ENCODE measurements at places on chromosomes 4 and X.

GRCh38 chr4:135575041-135575440 lies 1373.5 kb upstream of the PABPC4L start:
- DNase-seq = no peak

- peak; percentile 60 for DNase-seq
Observed at GRCh38 chr4:73573794-73574528, 46.3 kb downstream of the RASSF6 start.

DNA sequence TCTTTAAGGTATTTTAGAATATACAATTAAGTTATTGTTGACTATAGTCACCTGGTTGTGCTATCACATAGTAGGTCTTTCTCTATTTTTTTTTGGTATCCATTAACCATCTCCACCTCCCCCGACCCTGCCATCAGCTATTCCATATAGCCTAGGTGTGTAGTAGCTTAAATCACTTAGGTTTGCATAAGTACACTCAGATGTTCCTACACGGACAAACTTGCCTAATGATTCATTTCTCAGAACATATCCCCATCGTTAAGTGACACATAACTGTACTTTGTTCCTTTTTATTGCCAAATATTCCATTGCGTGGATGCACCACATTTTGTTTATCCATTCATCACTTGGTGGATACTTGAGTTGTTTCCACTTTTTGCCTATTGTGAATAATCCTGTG lies 67.9 kb downstream of the SLAIN2 start:
- no peak for DNase-seq

GRCh38 chrX:140866446-140866845 lies 135.9 kb upstream of the SPANXB1 start:
- DNase-seq = no peak

- DNase-seq = no peak
Observed at GRCh38 chr4:148061795-148062194, 329.9 kb downstream of the ARHGAP10 start.

DNA sequence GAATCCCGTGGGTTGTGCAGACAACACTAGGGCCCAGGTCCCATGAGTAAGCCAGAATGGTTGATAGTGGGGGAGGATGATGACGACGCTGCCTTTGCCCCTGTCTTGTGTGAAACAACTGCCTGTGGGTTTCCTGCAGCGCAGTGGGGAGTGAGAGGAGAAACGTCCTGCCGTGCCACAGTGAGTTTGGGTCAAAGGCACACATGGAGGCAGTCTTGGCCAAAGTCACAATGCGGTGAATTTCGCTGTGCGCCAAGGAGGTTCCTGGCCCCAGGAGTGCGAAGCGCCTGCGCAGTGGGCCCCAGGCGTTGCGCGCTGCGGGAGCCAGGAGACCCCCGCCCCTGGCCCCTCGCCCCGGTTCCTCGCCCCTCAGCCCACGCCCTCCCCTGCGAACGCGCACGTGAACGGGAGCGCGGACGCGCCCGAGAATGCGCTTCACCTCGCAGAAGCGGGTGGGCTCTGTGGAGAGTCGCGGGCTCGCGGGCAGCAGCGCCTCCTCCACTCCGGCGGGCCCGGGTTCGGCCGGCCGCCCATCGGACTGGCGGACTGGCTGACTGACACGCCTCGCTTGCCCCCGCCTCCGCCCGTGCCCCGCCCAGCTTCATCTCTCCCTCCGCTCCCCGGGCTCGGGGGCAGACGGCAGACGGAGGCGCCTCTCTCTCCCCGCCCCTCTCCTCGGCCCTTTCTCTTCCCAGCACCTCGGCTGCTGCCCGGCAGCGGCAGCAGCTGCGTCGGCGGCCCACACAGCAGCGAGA lies at the start of gene NUDT10:
Gene NUDT10, plus strand, starts transcription at position 635 of the 755 bp plus-strand sequence. CDS start 144 bp downstream, outside the sequence.
- peak; percentile 79 for DNase-seq

- no peak for DNase-seq
Observed at GRCh38 chr4:23041501-23041900, 348.8 kb downstream of the GBA3 start.

DNA sequence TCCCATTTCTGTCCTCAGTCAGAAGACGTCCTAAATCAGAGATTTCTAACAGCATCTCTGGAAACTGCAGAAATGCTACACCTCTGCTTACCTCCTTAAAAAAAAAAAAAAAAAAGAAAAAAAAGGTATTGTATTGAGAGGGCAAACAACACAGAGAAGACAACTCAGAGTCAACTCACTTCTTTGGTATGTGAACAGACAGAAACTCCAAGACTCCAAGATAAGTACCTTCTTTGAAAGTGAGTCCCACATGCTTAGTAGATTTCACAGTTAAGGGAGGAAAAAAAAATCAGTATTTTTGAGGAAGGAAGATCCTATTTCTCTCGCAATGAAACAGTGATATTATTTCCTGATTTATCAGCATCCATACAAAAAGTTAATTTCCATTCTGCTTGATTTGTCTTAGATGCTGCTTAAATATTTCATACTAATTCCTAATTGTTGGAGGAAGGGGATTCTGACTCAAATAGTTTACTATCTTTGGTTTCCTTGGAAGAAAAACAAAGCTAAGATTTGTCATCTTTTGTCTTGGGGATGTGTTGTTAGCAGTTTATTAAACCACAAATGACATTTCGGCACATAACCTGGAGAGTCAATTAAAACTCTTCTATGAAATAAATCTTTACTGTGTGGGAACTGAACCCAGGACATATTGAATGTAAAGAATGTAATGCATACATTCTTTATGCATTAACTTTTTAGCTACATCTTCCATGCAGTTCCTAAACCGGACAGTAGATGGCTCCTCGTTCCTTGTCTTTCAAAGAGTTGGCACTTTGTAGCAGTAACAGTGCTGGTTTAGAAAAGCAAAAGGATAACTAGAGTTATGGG lies 4.7 kb downstream of the RASGEF1B start:
- DNase-seq = peak; percentile 17

DNA sequence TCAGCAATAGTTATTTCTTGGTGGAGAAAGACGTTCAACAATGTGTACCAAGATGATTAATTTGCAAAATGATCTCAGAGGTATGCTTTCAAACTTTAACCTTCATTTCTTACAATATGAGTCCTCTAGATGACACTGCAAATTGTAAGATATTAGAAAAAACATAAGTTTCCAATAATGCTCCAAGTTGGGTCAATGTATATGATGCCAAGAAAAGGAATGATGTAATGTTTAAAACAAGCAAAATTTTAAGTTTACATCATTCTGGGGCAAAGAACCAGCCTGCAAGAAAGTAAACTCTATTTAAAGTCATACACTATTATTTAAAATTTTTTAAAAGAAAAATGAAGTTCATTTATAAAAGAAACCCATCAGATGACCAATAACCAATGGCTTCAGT lies 56.1 kb downstream of the PRSS12 start:
- no peak for DNase-seq

DNA sequence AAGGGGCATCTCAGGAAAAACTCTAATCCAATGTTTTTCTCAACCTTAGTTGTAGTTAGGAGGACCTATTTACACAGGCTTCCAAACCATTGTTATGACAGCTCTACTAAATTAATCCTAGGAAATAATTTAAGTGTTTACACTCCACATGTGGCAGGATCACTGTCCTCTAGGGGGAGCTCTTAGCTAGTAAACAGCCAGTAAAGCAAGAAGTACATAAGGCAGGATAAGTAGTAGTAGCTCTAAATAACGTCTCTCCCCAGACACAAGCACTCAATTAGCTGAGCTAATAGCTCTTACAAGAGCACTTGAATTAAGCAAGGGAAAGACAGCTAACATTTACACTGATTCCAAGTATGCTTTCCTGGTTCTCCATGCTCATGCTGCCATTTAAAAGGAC lies 37.3 kb downstream of the NUDT11 start:
- peak; percentile 6 for DNase-seq

DNA sequence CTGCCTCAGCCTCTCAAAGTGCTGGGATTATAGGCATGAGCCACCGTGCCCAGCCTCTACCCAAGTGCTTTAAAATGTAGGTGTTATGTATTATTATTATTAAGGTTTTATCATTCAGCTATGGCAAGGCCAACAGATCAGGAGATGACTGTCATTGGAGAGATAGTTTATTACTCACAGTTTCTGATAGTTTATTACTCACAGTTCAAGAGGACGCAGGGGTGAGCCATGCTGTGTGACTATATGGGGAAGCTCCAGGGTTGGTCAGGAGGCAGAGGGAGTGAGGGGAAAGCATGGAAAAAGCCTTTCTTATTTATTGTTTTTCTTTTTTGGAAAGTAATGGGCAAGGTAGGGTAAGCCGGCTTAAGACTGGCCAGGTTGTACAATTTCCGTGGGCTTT lies 25.4 kb upstream of the ARSD start:
- DNase-seq = no peak

- DNase-seq = no peak
Observed at GRCh38 chr4:16705341-16705740, 193.1 kb downstream of the LDB2 start.

- no peak for DNase-seq
Observed at GRCh38 chrX:95662200-95662599, 1022.4 kb upstream of the DIAPH2 start.

- DNase-seq = no peak
Observed at GRCh38 chrX:155179346-155179997, 36.8 kb upstream of the VBP1 start.

- no peak for DNase-seq
Observed at GRCh38 chr4:38364383-38364963, 299.5 kb upstream of the KLF3 start.

GRCh38 chr4:148800336-148800885 lies 358.2 kb upstream of the NR3C2 start:
- DNase-seq = no peak

DNA sequence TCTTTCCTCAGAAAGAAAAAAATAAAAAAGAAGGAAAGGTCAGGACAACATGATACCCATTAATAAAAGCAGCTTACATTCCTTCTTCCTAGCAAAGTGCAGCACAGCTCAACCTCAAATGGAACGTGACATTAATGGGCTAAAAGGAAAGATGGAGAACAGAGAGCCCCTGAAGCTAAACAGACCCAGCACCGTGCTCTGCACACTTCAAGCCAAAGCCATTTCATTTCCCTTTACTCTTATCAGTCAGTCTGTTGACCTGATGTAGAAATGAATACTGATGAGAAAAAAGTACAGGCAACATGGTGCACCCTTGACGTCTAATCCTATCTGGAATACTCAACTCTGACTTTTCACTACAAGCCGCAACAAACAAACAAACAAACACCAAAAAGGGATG lies 57.7 kb upstream of the EDNRA start:
- no peak for DNase-seq

DNA sequence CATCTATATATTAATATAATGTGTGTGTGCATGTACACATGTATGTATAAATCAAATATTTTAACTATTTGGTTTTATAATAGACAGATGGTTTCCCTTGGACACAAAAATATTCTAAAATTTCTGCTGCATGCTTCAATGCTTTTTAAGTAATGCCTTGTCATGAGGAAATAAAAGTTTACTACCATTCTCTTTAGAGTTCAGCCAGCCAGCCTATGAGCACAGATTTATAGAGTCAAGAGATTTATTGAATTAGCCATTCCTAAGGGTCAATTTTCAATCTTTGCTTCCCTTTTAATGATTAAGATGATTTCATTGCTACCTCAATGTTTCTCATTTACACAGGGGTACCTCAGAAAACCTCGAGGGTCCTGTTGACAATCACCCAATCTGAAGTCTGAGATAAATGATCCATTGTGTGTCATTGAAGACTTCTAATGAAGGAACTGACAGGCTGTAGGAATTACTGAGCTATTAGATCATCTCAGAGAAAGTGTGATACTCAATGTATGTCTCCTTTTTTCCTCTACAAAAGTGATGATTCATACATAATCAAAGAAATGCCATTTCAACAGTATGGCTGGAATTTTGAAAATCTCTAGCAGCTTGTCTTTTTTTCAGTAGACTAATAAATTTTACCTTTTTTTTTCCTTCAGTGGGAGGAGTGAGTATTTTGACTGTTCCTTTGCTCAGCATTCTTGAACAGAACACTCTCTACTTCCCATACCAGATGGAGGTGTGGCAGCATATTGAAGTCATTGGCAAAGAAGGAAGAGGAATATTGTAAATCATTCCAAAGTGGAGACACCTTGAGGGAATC lies 222.6 kb upstream of the PCDH18 start:
- DNase-seq = peak; percentile 37

DNA sequence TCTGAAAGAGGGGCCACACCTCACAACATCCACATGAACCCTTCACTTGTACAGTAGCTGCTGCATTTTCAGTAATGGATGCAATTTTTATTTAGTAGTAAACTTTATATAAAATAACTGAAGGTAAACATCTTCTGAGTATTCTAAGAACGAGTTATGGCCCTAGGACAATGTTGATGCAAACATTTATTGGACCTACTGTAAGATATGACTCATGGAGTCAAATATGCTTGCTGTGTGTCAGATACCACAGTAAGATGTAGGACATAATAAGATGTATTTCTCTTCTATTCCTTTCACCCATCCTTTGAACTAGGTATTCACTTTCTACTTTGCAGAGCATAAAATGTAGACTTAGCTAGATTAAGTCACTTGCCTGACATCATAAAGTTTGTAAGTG lies 87.6 kb downstream of the TEX13C start:
- no peak for DNase-seq

DNA sequence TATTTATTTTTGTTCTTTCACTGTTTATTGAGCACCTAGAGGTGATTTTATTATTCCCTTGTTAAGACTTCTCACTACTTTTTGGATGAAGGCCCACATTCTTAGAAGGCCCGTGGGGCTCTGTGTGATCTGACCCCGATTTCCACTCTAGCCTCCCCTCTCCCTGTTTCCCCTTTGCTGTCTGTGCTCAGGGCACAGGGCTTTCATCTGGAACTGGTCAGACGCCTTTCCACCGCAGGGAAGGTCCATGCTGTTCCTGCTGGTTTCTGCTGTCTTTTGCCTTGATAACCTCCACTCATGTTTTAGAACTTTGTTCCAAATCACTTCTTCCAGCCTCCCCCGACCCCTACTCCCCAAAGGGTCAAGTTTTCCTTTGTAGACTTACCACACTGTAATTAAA lies 31.3 kb upstream of the ANAPC4 start:
- no peak for DNase-seq

DNA sequence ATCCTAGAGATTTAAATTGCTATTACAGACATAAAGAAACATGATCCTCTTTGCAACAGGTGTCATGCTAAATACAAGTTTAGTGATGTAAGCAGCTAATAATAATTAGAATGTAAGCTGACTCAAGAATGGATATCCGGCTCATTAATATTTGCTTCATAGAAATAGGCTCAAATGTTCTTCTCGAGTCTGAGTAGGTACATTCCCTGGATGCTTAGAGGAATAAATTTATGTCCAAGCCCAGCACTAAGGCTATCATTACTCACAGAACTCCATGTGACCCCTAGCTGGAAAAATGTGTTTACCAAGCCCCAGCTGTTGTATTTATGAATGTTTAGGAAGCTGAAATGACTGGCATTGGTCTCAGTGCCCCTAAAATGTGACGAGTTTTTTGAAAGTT lies 87.6 kb upstream of the TSPAN7 start:
- DNase-seq = no peak

GRCh38 chr4:1655676-1656075 lies 28.4 kb downstream of the FAM53A start:
- DNase-seq = no peak

- no peak for DNase-seq
Observed at GRCh38 chr4:7068883-7069282, 1.0 kb upstream of the GRPEL1 start.

DNA sequence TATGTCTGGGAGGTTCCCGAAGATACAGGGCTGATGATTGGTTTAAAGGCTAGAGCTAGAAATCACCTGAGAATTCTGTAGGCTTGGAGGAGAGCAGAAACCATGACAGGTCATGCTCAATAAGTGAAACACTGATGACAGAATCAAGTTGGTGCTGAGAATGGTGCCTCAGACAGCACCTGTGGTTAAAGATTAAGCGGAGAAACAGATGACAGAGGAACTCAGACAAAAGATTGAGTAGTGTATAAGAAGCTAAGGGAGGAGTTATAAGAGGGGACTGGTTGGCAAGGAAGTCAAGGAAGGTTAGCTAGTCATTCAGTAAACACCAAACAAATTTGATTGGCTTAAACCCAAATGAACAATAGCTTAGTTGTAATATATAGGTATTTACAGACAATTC lies 385.4 kb upstream of the CNKSR2 start:
- no peak for DNase-seq

All from urothelium cell line (cell line).